ENCODE measurements at places on chromosomes 3 and 15.
A peak's percentile ranks its signal among the peaks of the same experiment; 100 is the strongest.

GRCh38 chr15:75156326-75157215, 45.1 kb upstream of the C15orf39 start:
- DNase-seq = no peak

DNA sequence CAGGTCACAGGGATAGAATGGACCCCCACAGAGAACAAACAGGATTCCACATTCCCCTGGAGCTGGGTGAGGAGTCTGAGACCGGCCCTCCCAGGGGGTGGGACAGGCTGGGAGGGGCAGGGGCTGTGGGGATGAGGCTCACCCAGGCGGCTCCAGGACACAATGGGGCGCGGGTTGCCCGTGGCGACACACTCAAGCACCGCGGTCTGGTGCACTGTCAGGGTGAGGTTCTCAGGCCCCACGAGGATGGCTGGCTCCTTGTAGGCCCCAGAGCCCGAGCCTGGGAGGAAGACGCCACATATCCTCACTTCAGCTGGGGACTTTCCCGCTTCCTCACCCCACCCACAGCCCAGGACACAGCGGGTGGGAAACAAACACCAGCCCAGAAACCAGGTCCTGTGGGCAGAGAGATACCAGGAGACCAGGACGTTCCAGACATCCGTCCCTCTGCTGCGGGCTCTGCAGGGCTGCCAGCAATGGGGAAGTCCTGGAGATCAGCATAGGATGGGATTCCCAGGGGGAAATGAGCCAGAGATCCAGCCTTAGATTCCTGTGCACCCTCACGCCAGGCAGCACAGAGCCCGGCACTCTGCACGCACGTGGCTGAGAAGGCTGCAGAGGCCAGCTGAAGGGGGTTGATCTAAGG, 30.2 kb downstream of the RNU5B-1 start:
- no peak for DNase-seq

GRCh38 chr15:101276501-101277037, 716 bp downstream of the SELENOS start:
- DNase-seq = peak; percentile 25

DNA sequence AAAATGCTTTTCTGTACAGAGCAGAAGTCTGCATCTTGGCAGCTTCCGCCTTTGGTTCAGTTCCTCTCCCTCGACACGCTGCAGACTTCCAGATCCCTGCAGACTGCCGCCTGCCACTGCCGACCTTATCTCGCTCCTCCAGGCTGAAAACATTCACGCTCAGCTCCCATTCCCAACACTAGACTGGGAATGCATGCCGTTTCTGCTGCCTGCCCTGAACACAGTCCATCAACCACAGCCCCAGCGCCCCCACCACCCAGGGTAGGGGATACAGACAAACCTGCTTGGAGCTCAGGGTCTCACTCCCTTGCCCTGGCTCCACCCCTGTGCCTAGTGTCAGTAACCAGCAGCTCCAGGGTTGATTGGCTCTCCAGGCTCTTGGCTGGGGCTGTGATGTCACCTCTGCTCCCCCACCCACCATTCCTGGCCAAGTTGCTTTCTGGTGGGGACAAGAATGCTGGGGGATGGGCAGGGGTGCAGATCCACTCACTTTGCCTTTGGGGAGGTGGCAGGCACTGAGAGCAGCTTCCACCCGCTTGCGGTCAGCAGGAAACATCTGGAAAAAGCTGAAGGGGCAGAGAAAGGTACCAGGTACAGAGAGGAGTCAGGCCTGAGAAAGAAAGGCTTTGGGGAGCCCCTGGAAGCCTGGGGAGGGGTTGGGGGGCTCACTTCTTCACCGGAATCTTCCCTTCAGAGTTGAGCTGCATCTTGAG, 6.1 kb downstream of the PLCB2 start:
- no peak for DNase-seq

DNA sequence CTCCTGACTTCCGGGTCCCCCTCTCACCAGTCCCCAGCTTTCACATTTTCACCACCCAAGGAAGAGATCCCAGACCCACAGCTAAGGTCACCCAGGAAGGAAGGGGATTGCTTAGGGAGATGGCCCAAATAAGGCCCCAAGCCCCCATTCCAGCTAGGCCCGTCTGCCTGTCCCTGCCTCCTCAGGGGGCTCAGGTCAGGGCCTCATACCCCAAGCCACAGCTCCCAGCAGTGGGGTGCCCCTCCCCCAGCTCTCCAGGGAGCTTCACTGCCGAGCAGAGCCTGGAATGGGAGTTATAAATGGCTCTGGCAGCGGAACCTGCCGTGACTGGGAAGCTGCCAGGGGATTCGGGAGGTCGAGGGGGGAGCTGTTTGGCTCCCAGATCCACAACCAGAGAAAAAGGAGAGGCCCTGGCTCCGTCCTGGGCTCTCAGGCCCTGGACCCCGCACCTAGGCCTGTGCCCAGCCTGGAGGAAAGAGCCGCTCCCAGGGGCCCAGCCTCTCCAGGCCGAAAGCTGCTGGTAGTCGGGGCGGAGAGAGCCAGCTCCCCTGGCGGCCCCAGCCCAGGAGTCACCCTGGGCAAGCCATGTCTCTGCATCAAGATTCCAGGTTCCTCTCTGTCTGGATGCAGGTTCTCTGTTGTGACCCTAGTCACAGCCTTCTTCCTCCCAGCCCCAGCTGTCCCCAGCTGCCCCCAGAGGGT, 550 bp downstream of the CCDC9B start:
- DNase-seq = no peak

DNA sequence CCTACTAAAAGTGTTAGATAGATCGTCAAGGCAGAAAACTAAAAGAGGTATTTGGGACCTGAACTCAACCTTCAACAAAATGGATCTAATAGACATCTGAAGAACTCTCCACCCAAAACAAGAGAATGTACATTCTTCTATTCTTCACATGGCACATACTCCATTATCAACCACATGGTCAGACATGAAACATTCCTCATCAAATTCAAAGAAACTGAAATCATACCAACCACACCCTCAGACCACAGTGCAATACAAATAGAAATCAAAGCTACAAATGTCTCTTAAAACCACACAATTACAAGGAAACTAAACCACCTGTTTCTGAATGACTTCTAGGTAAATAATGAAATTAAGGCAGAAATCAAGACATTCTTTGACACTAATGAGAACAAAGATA, 984.1 kb upstream of the GBE1 start:
- no peak for DNase-seq

- no peak for DNase-seq
Observed at GRCh38 chr3:192010490-192010889, 549.5 kb downstream of the PYDC2 start.

DNA sequence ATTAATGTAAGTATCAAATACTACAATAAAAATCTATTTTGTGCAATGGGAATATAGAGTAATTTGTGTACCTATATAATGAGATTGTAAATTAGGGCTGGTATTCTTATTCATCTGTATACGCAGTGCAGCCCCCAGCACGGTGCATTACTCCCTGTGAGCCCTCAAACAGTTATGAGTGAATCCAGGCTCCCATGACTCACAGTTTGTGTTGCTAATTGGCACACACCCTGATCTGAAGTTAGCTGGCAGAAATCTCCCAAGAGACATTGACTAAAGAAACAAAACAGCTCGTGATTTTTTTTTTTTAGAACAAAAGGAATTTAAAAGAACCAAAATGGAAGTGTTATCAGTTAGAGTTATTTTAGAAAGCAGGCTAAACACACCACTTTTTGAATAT, 15.7 kb downstream of the GK5 start:
- no peak for DNase-seq

DNA sequence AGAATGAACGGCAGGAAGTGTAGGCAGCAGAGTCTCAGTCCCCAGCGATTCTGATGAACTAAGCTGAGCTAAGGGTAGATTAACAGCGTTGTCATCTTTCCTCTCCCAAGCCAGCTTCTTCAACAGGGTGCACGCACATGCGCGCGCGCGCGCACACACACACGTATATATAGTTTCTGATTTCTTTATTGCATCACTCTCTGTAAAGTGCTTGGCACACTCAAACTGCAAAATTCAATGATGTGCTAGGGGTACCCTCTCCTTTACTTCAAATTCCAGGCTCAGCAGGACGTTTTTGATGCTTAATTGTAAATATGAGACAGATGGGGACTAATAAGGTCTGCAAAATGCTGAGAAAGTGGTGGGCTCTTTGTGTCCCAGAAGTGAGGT, 26.1 kb upstream of the VPS8 start:
- DNase-seq = no peak

GRCh38 chr3:174488527-174488926, 370.6 kb upstream of the NAALADL2 start:
- DNase-seq = no peak

- no peak for DNase-seq
Observed at GRCh38 chr3:195853996-195854395, 42.3 kb upstream of the MUC4 start.

DNA sequence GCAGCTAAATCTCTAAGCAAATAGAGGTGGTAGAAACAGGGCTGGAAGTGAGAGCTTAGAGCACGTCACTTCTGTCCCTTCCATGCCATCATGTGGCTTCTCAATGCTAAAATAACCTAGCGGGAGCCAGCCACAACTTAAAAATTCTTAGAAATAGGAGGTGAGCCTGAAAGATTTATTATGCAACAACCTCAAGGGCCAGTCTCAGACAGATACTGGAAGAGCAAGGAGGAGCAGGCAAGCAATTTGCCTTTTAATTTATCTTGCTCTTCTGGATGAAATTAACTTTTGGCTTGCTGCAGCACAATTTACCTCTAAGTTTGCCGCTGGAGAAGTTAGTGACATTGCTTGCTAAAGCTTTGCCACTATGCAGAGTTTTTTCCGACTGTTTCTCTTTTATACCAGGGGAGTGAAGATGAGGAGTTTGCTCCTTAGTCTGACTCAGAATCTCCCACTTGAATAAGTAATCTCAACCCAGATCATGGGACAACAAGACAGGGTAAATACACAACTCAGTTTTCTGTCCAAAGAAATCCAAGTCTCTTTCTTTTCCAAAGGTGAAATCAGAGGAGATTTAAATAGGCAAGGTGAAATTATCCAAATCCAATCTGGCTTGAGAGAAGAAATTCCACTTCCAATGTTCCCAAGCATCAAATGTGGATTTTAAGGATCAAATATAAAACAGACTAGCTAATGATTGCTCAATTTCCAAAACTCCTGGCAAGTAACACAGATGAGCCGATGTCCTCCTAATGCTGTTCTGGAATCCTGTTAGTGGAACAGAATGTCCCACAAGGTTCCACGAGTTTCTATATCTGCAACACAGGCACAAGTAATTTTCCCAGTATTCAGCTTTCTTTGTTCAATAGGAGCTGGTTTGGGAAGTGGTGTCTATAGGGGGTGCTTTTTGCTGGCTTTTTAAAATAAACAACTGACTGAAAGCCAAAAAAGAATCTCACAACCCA, 329.4 kb upstream of the RORA start:
- no peak for DNase-seq
